ENCODE measurements at places on chromosomes 3 and 15.

DNA sequence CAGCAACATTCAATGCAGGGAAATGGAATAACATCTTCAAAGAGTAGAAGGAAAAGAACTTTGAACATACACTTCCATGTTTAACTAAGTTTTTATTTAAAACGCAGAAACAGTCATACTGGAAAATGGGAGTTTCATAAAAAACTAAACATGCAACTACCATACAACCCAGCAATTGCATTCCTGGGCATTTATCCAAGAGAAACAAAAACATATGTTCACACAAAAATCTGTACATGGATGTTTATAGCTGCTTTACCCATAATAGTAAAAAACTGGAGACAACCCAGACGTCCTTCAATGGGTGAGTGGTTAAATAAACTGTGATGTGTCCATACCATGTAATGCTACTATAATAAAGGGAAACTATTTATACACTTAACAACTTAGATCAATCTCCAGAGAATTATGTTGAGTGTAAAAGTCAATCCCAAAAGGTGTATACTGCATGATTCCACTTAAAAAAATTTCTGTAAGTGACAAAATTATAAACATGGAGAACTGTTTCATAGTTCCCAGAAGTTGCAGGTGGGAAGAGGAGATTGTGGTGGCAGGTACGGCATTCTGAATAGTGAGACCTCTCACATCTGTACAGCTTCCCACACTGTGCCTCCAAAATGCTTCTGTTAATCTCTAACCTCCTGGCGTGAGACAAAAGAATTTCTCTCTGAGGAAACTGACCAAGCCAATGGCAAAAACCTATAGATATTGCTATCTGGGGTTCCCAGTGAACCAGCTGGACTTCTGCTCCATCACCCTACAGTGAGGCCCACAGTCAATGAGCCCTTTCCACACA, 23.1 kb downstream of the ISG20 start:
- no peak for DNase-seq

- DNase-seq, result peak; percentile 72
These were observed 27.0 kb downstream of the SLC41A3 start for GRCh38 chr3:126056681-126057500.

GRCh38 chr3:65642883-65643282, 395.8 kb downstream of the MAGI1 start:
- no peak for DNase-seq

GRCh38 chr3:168250415-168250861, 154.7 kb upstream of the GOLIM4 start:
- DNase-seq, result no peak

DNA sequence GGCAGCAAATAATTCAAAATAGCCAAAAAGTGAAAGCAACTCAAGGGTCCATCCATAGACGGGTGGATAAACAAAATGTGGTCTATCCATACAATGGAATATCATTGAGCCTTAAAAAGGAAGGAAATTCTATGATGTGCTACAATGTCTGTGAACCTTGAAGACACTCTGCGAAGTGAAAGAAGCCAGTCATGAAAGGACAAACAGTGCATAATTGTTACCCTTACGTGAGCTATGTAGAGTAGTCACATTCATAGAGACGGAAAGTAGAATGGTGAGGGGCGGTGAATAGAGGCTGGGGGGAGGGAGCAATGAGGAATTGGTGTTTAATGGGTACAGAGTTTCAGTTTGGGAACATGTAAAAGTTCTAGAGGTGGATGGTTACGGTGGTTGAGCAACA, 18.1 kb downstream of the IGF1R start:
- no peak for DNase-seq

GRCh38 chr3:178079966-178080365, 456.3 kb upstream of the KCNMB2 start:
- DNase-seq, result no peak

GRCh38 chr3:101148001-101148400, 154.8 kb upstream of the ABI3BP start:
- no peak for DNase-seq

DNA sequence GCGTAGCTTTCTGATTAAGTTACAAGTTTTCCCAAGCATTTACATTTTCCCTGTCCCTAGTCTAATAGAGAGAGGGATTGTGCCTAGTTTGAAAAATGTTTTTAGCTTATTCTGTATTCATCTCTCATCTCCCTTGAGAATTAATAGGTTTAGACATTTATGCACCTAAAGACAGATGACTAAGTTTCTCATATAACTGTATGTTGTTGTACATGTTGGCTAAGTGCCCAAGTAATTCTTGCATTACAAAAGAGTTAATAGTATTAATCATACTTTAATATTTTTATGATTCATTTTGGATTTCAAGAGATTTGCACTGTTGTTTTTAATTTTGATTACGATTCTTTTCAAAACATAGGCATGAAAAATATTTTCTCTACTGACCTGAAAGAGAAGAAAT, 109.0 kb upstream of the TBL1XR1 start:
- DNase-seq, result no peak

GRCh38 chr3:181009225-181009624, 19.7 kb upstream of the DNAJC19 start:
- no peak for DNase-seq

DNA sequence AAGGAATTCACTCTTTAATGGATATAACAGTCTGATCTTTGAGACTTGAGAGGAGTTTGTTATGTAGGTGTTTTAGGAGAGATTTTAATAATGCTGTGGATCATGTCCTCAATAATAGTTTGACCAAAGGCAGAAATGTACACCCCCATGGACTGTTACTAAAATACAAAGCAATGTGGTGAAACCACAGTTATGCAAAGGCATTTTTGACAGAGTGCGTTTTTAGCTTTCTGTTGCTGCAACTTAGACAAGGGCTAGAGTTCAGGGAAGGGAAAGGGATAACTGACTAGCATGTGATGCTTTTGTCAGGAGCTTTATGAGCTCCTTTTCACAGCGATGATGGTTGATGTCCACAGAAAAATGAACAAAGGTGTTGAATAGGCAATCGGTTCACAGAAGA, 3.6 kb upstream of the STARD5 start:
- no peak for DNase-seq

DNA sequence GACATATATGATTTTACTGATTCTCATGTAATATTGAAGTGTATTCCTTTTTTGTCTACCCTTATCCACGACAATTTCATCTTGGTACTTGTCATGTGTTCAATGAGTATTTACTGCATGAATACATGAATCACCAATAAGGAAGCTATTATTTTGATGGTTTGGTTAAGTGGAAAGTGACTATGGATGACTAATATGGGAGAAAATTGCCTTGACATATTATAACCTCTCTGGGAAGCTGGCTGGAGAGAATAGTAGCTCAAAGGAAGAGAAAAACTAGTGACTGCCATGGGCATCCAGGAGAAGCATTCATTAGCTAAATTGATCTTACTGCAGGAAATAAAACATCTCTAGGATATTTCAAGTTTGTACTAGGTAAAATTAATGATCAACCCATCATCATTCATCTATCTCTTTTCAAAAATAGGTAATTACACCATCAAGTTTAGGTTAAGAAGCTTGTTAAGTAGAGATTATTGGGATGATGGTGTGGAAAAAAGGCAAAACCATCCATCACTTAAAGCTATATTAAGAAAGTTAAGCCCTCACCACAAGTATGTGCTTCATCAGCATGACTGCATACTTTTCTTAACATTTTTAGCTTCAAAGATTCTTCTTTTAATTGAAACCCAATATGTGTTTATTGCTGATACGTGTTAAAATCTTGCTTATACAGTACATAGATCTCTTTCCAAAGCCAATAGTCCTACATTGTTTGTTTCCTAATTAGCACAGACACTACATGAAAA, 455.2 kb upstream of the ARPP21 start:
- no peak for DNase-seq

DNA sequence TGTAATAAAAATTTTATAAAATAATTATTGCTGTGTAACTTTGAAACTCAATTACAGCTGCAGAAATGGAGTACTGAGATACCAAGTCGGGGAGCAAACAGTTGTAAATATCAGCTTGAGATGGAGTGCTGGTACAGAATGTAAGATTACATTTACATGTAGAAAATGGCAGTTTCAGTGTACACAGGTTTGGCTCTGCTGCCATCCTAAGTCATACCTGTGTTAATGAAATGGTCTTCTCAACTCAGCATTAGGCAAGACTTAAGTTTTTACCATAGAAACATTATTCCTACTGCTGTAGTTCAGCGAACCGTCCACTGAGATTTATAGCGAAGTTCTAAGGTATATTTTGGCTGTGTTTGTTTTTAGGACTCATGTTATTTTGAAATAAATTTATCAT, 110.1 kb upstream of the TBL1XR1 start:
- no peak for DNase-seq

GRCh38 chr3:169911272-169911671, at the start of gene SAMD7:
SAMD7 (plus strand) TSS chr3:169911572; CDS start chr3:169919499, 7,927 bp downstream.
- DNase-seq, result no peak

- DNase-seq, result no peak
These were observed 58.9 kb upstream of the TP63 start for GRCh38 chr3:189572249-189572648.

- DNase-seq, result peak; percentile 10
These were observed 63.5 kb downstream of the OTOL1 start for GRCh38 chr3:161560008-161560637.

GRCh38 chr3:58254144-58254543, 16.6 kb downstream of the ABHD6 start:
- no peak for DNase-seq

GRCh38 chr15:31221936-31222515, 104.6 kb upstream of the KLF13 start:
- DNase-seq, result no peak

GRCh38 chr3:13633176-13633575, 84.3 kb downstream of the FBLN2 start:
- no peak for DNase-seq

GRCh38 chr3:131223373-131224289, 157.9 kb upstream of the NUDT16 start:
- no peak for DNase-seq
